Hair follicle dermal papilla cell (primary cell): ENCODE measurements at places on chromosomes 5 and 9. TPM values are rescaled to one million over a fixed set of nuclear protein-coding genes. Genes with fewer than 3 reads are reported as not detected.

The NSUN2 gene
- 42.3 and 45.8 TPM in 2 replicates for total RNA-seq

The NDUFAF2 gene
- 9.2 and 10.4 TPM in 2 replicates for total RNA-seq

The LMX1B gene
- total RNA-seq, result under 0.01 TPM in 1 of 2 replicates, not detected in the other

The NADK2 gene
- total RNA-seq, result 35.2 and 36.4 TPM in 2 replicates

The SUB1 gene
- total RNA-seq, result 98.5 and 112 TPM in 2 replicates

The EXD3 gene
- 8.1 and 13.5 TPM in 2 replicates for total RNA-seq

The IL9 gene
- total RNA-seq, result not detected in 2 replicates

The FBP2 gene
- total RNA-seq, result not detected in 2 replicates

The SMIM32 gene
- not detected in 2 replicates for total RNA-seq

The C5orf47 gene
- not detected in 2 replicates for total RNA-seq

The FGF18 gene
- 0.12 and 0.16 TPM in 2 replicates for total RNA-seq

The TMEM203 gene
- total RNA-seq, result 32.1 and 32.4 TPM in 2 replicates

The PDCD1LG2 gene
- total RNA-seq, result 20.1 and 21.5 TPM in 2 replicates

The CTSV gene
- 0.32 TPM in 1 of 2 replicates, not detected in the other for total RNA-seq

The CCDC192 gene
- total RNA-seq, result not detected in 2 replicates

The SPINK7 gene
- not detected in 2 replicates for total RNA-seq

The SLC35A4 gene
- total RNA-seq, result 21.1 and 28.9 TPM in 2 replicates

The OR5C1 gene
- total RNA-seq, result not detected in 2 replicates

The GCNT1 gene
- 16.7 and 18.7 TPM in 2 replicates for total RNA-seq

The CDH9 gene
- 0.12 TPM in 1 of 2 replicates, not detected in the other for total RNA-seq

The SLC36A3 gene
- not detected in 2 replicates for total RNA-seq

The DMAC1 gene
- total RNA-seq, result 4.9 and 5.0 TPM in 2 replicates

The HRCT1 gene
- total RNA-seq, result not detected in 2 replicates

The PLAA gene
- total RNA-seq, result 35.3 and 39.3 TPM in 2 replicates

The SLC25A46 gene
- 108 and 124 TPM in 2 replicates for total RNA-seq
